NCI-H82 (cell line): ENCODE measurements at places on chromosomes 11 and 22.

DNA sequence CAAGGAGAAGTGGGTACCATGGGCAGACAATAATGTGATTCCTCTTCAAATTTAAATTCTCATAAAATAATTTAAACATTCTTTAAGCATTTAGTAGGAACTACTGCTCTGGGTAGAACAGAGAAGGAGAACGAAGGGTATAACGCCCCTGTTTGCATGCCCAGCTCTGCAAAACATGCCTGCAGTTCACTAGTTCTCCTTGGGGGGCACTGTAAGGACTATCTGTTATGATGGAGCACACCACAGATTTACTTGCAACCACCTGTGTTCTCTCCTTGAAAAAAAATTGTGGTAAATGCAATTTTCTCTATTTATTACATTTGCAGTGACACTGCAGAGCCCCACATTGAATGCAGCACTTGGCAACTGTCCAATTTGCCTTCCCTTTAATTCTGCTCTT lies 100.3 kb downstream of the GUCY1A2 start:
- DNase-seq: peak; percentile 58

- DNase-seq: no peak
Measured at GRCh38 chr22:38489561-38490145, 16.5 kb downstream of the DDX17 start.

- no peak for DNase-seq
Measured at GRCh38 chr11:41316751-41317150, 142.7 kb downstream of the LRRC4C start.

GRCh38 chr11:30317030-30317429 lies 5.9 kb upstream of the ARL14EP start:
- no peak for DNase-seq

GRCh38 chr11:70304208-70304603 lies 33.7 kb downstream of the PPFIA1 start:
- DNase-seq: no peak

DNA sequence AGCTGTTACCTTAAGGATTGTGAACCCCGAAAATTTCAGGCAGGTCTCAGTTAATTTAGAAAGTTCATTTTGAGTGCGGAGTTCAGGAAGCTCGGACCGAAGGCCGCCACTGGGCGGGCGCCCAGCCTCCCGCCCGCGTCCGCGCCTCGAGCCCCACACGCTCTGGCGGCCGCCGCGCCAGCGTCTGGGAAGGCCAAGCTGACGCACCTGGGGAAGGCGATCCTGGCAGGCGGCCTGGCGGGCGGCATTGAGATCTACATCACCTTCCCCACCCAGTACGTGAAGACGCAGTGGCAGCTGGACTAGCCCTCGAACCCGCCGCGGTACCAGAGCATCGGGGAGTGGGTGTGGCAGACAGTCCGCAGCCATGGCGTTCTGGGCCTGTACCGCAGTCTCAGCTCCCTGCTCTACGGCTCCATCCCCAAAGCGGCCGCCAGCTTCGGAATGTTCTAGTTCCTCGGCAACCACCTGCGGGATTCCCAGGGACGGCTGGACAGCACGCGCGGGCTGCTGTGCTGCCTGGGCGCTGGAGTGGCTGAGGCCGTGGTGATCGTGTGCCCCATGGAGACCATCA lies 79.5 kb downstream of the CCDC83 start:
- DNase-seq: no peak

GRCh38 chr11:32224580-32224979 lies 133.7 kb downstream of the RCN1 start:
- DNase-seq: peak; percentile 44

DNA sequence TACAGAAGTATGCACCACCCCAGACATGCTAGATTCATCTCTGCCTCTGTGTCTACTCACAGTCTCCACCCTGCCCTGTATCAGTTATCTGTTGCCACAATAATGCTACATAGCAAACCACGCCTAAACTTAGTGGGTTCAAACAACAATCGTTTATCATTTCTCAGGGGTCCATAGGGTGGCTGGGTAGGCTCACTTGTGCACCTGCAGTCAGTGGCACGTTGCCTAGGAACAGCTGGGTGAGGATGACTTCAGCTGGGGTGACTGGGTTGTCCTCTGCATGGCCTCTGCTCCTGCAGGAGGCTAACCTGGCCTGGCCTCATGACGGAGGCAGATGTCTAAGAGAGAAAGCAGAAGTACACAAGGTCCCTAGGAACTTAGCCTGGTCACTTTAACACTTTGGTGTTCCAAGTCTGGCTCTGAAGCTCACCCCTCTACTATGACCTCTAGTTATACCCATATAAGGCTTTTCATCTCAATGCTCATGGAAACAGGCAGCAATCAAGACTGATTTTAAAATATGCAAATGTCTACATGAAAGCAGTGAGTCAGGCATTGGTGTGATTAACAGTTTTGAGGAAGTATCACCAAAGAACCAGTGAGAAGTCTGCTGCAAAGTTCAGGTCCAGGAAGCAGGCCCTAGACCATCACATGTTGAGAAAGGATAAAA lies 10.7 kb downstream of the OLFML1 start:
- DNase-seq: no peak

DNA sequence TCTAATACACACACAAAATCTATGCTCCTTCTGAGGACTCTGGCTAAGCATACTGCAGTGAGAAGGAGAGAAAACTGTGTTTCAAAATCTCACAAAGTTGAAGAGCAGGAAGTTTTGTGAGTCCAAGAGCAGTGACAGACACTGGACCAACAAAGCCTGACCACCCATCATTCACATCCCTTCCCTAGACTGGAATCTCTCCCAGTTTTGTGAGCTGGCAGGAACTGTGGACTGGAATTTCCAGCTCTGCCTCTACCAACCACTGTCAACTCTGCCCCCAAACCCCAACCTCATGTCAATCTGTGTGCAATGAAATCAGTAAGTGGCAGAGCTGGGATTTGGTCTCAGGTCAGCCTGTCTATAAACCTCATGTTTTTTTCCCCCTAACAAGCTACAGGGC lies 112.6 kb downstream of the ARL14EP start:
- DNase-seq: no peak

- no peak for DNase-seq
Measured at GRCh38 chr22:42993651-42994275, 21.2 kb downstream of the PACSIN2 start.

DNA sequence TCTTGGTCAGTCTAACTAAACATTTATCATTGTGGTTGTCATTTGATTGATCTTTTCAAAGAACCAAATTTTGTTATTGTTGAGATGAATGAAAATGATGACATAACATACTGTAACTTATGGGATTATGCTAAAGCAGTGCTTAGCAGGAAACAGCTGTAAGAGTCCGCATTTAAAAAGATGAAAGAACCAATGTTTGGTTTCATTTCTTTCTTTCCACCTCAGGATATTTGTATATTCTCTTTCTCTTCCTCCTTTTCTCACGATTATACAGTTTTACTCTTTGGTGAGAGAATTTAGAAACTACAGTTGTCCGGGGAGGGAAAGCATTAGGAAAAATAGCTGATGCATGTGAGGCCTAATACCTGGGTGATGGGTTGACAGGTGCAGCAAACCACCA lies 23.1 kb downstream of the PIH1D2 start:
- no peak for DNase-seq

DNA sequence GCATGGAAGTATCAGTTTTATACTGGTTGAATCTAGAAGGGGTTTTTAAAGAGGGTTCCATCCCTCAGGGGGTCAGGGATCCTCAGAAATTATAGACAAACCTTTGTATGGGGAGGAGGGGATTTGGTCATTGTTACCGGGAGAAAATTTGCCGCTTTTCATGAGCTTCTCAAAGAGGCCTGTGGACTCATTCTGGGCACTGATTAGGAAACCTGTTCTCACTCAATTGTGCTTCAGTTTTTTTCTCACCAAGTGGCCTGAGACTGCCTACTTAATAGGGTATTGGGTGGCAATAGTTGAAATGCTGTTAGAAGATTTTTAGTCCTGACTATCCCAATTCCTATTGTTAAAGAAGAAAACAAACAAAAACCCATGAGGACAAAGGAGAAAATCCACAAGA lies 14.0 kb downstream of the MPEG1 start:
- DNase-seq: no peak

DNA sequence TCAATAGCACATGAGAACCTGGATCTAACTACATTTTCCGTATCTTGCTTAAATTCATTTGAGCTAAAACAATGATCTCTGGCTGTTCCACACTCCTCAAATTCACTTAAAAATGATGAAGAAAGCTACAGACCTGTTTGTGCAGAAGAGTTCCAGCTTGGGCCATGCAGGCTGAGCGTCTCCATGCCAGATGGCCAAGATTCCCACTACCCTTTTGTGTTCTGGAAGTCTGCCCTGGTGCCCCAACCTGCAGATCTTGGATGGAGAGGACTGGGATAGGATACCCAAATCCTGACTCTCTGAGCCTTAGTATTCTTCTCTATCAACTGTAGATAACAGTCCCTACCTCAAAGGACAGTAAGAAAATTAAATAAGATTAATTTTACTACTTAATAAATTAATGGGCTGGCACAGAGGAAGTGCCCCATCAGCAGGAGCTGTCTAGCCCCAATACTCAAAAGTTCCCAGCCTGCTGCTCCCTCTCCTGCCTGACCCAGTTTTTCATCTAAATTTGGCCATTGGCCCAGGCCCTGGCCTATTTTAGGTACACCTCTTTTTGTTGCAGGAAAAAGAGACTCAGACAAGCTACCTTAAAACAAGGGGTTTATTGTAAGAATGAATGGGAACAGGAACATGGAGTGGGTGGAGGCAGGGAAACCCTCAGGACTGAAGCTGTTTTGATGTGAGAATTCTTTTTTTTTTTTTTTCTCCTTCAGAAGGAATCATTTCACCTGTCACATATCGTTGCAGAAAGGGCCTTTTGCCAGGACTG lies 81.4 kb upstream of the GRK3 start:
- DNase-seq: no peak

DNA sequence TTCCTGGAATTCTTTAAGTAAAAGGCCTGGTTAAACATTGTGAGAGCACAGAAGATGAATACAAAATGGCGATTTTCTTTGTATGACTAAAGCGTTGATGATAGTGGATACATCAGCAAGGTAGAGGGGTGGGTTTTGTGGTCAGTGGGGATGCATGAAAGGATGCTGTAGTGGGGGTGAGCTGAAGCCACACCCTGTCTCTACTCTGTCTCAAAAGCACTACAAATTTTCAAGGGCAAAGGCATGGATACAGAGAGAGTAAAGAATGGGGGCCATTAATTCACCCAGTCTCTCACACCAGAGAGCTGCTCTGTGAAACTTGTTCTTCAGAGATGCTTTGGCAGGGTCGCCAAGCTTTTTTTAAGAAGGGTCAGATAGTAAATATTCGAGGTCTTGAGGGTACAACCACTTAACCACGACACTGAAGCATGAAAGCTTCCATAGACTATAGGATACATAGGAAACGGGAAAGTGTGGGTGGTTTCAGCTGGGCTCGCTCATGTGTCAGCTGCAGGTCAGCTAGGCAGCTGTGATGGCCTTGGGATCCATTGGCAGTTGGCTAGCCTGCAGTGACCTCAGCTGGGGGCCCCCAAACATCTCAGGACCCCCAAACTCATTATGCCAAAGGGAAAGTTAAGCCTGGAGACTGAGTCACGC lies 8.3 kb downstream of the TMEM138 start:
- no peak for DNase-seq

- DNase-seq: no peak
Measured at GRCh38 chr11:77558380-77558779, 31.4 kb upstream of the AQP11 start.

- no peak for DNase-seq
Measured at GRCh38 chr22:17705951-17706900, 67.7 kb downstream of the BCL2L13 start.

DNA sequence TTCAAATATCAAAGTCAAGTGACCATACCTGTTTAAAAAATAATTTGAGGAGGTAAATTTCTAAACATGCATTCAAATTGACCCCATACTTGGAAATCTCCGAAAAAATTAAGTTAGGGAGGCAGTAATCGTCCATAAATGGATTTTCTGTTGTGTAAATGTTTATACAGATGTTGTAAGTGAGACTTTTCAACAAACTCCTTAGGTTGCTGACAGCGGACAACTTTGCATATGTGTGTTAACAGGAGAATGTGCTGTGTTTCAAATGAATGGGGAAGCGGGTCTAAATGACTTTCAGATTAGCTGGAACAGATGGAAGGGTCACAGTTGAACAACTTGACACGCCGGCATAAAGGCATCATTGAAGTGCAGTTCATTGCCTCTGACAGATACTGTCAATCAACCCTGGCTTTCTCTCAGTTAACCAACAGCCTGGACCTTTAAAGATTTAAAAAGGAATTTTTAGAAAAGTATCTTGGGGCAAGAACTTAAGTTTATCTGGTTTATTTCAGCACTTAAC lies 98.2 kb upstream of the DBX1 start:
- peak; percentile 93 for DNase-seq

GRCh38 chr11:57143459-57143858 lies 38.3 kb upstream of the LRRC55 start:
- no peak for DNase-seq

- DNase-seq: no peak
Measured at GRCh38 chr11:15180212-15180792, 65.6 kb downstream of the INSC start.

GRCh38 chr11:35143297-35144135 lies 4.5 kb downstream of the CD44 start:
- no peak for DNase-seq

GRCh38 chr11:77101043-77101537 lies 1.6 kb upstream of the OMP start:
- peak; percentile 40 for DNase-seq

GRCh38 chr22:31821572-31821971 lies 67.8 kb downstream of the DEPDC5 start:
- no peak for DNase-seq

GRCh38 chr11:28860893-28861292 lies 752.7 kb downstream of the METTL15 start:
- DNase-seq: no peak

- no peak for DNase-seq
Measured at GRCh38 chr11:235609-235996, 539 bp downstream of the SIRT3 start.

DNA sequence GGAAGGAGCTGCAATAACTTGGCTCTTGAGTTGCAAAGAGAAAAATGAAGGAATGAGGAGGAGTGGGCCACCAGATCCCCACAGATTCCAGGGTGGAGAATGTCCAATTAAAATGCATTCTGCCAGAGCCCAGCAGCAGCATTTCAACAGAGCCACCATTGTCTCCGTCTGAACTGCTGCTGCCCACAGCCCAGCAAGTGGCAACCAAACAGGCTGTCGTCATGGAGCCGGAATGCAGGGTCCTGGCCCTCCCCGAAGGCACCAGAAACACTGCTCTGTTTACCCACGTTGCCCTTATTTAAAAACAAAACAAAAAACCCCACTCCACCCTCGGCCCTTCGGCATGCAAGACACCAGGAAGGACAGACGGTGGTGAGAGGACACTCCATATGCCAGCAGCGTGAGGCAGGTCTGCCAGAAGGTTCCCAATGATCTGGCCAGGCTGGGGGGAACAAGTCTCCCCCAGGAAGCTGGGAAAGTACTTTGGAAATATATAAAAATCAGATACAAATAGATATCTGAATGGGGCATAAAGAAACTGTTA lies 32.5 kb downstream of the PLEKHA7 start:
- no peak for DNase-seq
